ENCODE measurements at places on chromosomes 3 and 15.

- DNase-seq = no peak
Observed at GRCh38 chr15:75725006-75725718, 12.5 kb upstream of the CSPG4 start.

GRCh38 chr15:62369454-62369853, 204.4 kb upstream of the C2CD4B start:
- DNase-seq = no peak

GRCh38 chr15:40990789-40991188, 37.5 kb downstream of the CHAC1 start:
- DNase-seq = no peak

GRCh38 chr3:95883801-95884200, 930.6 kb upstream of the EPHA6 start:
- no peak for DNase-seq

GRCh38 chr15:70023064-70023768, 74.5 kb downstream of the TLE3 start:
- no peak for DNase-seq

DNA sequence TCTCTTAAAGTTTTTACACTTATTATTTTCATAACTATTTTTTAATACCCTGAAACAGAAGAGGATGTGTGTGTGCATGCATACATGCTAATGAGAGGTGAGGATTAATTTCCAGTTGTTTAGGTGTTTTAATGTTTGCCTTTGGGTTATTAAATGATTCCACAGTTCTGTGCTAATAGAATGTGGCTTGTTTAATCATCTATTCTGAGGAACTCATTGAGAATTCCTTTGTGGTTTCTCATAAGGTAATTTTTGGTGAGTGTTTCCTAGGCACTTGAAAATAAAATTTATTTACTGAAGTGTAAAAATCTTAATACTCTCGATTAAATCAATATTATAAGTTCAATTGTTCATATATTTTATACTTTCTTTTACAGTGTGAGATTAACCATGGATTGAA, 38.0 kb downstream of the STAC start:
- no peak for DNase-seq

DNA sequence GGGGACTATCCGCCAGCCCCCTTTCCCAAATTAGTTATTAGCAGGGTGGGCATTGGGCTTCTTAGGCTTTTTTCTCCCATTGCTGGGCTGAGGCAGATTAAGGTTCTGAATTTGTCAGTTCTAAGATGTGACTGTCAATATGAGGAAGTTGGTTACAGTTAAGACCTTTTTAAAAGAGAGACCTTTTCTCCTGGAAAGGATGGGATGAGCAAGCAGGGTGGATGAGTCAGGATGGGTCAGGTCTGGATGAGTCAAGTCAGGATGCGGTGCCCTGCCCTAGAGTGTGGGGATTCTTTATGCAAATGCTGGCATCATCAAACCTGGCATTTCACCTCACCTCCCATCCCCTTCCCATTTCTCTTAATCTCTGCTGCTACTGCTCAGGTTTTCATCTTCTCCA, 1.9 kb downstream of the AEN start:
- DNase-seq = no peak
